ENCODE measurements at places on chromosomes 11 and 22.

DNA sequence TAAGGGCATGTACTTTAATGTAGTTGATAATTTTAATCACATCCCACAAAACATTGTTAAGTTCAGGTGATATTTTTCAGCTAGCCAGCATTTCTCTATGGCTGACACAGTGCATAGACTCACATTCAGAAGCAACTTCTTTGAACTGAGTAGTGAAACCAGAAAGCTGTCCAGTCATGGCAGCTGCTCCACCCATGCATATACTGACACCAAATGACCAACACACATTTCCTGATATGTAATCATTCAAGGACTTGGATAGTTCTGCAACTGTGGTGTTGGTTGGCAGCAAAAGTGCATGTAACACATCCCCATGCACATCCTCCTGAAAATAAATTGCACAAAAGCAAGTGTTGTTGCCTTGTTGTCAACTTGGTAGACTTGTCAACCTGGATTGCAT, 39.7 kb downstream of the CALCA start:
- DNase-seq, result no peak

GRCh38 chr11:61495801-61496601, 12.5 kb upstream of the LRRC10B start:
- DNase-seq, result no peak

GRCh38 chr11:14253840-14254239, 105.1 kb downstream of the RRAS2 start:
- no peak for DNase-seq

DNA sequence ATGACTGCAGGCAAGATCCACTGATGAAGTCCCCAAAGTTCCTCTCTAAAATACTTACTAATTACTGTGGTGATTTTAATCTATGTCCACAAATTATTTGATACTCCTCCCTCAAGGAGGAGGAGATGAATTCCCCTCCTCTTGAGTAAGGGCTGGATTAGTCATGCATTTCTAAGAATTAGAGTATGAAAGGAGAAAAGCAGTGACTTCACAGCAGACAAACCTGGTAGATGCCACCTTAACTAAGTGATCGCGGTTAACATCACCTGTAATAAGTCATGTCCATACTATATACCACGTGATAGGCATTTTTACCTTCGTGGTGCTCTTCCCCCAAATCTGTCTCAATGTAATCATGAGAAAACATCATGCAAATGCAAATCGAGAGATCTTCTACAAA, 52.0 kb upstream of the TSPAN18 start:
- DNase-seq, result no peak

DNA sequence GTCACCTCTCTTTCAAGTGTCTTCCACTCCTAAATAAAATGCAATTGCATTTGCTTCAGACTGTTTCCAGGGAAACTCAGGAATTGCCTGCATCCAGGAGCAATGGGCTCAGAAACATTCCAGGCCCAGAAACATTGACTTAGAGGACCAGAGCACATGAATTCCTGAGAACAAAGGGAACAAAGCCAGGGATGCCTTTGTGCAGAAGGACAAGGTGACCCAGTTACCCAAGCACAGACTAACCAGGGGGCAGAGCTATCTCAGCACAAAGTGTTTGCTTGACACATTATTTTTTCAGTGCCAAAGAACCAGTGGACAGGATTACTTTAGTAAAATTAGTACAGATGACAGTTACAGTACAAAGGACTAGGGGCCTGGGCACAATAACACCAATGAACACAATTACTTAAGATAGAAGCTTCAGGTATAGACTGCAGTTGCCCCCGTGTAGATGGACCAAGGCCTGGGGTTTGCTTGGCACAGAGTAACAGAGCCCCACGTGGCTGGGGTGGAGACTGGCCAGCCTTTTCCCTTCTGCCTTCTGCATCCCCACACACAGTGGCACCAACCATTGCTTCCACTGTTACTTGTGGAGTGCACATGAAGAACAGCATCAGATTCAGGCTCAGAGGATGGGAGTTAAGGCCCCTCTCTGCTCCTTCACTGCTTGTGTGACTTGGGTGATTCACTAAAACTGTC, 500.8 kb downstream of the INSC start:
- DNase-seq, result no peak

- DNase-seq, result no peak
These were observed 19.7 kb downstream of the ALG9 start for GRCh38 chr11:111851636-111852035.

GRCh38 chr11:76752321-76753143, 30.6 kb upstream of the TSKU start:
- DNase-seq, result no peak

GRCh38 chr11:88195908-88196307, 20.7 kb upstream of the RAB38 start:
- DNase-seq, result no peak

GRCh38 chr22:17104336-17104935, 16.7 kb downstream of the TMEM121B start:
- DNase-seq, result no peak

GRCh38 chr11:1717745-1718144, 20.8 kb downstream of the KRTAP5-6 start:
- DNase-seq, result no peak

DNA sequence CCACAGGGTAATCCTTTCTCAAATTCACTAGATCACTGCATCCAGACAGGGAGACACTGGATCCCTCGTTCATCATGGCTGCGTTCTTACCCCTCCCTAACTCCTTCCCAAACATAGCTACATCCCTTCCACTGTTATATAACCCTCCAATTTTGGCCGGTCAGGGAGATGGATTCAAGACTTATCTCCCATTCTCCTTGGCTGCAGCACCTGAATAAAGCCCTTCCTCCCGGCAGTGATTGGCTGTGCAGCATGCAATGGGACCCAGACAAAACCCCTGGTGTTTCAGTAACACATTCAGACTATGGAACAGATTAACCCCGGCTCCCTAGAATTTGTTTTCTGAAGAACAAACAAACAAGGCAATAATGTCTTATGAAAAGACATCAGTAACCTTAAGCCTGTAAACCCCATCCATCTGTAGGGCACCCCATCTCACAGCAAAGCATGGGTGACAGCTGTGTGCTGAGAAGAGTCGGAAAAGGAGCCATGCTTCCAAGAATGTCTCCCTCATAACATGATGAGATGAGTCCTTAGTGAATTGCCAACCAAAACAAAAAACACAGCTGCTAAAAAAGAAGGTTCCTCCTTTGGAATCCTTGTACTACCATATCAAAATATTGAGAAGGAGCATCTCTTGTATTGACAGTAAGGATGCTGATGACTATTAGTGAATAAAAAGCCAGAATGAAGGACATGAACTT, 5.0 kb downstream of the MIF start:
- DNase-seq, result no peak

DNA sequence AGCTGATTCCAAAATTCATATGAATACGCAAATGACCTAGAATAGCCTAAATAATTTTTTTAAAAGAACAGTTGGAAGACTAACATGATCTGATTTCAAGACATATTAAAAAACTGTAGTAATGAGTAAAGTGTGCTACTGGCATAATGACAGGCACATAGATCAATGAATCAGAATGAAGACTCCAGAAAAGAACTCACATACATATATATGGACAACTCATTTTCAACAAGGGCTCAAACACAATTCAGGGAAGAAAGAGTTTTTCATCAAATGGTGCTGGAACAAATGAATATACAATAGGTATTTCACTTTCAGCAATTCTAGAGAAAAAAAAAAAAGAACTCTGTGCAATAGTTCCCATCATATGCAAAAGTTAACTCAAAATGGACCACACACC, 33.7 kb downstream of the BTBD10 start:
- DNase-seq, result no peak

GRCh38 chr22:44692662-44693007, 9.4 kb upstream of the PRR5 start:
- no peak for DNase-seq

DNA sequence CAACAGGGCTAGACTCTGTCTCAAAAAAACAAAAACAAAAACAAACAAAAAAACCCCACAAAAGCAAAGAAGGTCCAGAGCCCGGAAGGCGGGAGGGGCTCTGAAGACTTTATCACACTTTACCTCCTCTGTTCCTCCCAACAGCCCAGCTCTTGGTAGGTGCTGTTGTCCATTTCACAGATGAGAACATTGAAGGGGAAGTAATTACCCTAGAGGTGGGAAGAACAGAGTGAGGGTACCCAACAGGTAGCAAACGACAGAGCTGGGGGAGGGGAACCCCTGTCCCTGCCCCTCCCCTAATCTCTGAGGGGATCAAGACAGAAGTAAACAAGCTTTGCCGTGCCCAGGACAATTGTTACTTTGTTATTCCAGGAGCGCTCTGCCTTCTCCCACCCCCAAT, 1.0 kb upstream of the BIK start:
- no peak for DNase-seq

GRCh38 chr11:77267962-77268361, 33.5 kb downstream of the GDPD4 start:
- no peak for DNase-seq

DNA sequence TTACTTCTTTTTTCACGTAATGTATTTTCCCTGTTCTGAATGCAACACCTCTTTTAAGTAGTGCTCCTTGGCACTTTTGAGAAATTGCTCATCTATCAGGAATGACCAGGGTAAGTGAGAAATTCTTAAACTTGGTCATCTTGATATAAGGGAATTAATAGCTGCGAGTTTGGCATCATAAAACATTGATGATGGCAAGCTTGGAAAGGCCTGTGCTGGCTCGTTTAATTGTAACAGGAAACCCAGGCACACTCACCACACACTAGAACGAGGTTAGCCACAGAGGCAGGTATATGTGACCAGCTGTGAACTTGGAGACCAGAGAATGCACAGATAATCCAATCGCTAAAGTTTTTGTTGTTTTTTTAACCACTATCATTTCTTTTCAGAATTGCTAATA, 24.3 kb downstream of the FAM118A start:
- DNase-seq, result no peak

- DNase-seq, result peak; percentile 1
These were observed 14.7 kb downstream of the KCNQ1OT1 start for GRCh38 chr11:2685051-2685450.

DNA sequence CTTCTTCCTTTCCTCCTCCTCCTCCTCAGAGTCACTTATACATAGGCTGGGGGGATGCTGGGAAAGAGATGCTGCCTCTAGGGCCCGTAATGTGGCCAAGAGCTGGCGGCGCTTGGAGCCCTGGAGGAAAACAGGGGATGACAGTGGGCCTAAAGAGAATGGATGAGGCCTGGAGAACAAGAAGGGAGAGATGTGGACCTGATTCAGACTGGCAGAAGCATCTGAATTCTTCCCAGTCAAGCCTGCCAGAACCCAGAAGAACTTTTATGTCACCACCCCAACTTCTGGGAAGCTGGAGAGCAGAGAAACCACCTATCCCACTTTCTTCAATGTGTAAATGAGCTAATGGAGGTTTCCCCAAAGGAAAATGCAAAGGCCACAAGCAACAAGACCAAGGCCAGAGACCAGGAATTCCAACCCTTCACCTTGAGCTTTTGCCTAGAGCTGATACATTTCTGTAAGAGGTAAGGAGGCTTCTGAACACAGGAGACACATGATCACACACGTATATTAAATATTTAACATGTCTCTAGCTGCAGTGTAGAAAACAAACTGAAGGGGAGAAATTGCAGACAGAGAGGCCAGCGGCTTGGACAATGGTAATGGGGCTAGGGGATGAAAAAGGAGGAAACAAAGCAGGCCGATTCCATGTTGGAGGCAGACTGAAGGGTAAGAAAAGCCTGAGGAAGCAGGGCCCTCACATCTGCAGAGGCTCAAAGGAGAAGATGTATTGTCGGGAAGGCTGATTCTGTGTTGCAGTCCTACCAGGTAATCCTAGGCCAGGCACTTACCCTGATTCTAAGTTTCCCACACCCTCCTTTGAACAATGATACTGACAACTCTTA, 1.1 kb downstream of the RRP8 start:
- DNase-seq, result no peak

DNA sequence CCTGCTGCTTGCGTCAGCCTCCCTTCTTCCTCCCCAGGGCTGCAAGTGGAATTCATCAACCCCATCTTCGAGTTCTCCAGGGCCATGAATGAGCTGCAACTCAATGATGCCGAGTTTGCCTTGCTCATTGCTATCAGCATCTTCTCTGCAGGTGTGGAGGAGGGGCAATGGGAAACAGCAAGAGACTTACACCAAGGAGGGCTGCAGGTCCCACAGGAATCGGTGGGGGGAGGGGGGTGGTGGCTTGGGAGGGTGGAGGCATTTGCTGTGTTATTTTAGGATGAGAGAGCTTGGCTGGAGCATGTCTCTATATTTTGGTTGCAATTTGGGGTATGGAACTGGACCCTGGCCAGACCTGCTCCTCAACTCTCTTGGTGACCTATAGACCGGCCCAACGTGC, 2.1 kb upstream of the MADD start:
- DNase-seq, result no peak

DNA sequence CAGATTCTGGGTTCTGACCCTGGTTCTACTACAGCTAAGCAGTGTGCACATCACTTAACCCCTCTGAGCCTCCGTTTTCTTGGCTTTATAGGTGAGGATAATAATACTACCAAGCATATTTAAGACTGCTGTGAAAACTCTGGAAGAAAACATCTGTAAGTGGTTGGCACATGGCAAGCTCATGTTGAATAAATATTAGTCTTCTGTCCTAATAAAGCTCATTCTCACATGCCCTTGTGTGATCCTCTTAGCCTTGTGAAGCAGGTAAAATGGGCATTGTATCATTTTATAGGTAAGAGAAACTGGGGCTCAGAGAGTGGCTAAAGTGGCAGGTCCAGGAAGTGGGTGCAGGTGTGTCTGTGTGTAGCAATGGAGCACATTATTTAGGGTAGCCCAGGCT, 8.5 kb downstream of the PKNOX2 start:
- no peak for DNase-seq

DNA sequence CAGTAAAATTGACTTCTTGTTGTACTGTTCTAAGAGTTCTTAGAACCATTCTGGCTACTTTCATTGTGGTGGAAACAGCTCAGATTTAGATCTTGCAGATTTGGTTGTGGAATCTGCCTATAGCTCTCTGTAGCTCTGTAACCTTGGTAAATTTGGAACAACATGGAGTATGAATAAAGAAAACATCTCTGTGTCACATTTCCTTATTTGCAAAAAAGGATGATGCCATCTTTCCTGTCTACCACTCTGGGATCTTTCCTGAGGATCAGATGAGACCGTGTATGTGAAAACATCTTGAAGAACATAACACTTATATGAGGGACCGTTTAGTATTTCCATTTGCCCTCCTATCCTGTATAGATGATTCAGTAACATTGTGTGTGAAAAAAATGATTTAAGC, 9.1 kb downstream of the ACRV1 start:
- no peak for DNase-seq

DNA sequence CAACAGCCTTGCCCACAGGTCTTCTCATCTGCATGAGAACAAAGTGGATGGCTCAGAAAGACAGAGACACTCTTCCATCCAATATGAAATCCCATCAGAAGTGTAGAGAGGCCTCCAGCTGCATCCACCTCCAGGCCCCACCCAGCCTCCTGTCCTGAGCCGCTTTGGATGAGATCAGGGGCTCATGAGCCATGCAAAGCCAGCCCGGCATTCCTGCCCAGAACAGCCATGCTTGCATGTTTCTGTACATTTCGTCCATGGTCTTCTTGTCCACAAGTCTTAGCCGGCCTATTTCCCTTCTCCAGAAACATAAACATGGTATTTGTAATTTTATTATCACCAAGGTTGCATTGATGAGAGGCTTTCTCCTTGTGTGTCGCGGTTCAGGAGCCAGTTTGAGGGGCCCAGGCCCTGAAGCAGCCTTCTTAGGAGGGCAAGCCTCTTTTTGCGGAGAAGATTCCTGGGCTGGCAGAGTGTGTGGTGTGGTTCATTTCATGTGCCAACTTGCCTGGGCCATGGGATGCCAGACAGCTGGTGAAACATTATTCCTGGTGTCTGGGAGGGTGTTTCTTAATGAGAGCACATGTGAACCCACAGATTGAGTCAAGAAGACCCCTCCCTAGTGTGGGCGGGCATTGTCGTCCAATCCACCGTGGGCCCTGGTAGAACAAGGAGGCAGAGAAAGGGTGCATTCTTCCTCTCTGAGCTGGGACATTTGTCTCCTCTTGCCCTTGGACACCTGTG, 928.9 kb downstream of the TBC1D22A start:
- no peak for DNase-seq

All from WTC11 (cell line).